Activated T-helper 1 cell treated with Interleukin-2 at 50 U/mL for 16 hours (primary cell): ENCODE measurements at places on chromosomes 4 and X.

- DNase-seq, result no peak
Observed at GRCh38 chr4:74623041-74623440, 171.3 kb downstream of the BTC start.

DNA sequence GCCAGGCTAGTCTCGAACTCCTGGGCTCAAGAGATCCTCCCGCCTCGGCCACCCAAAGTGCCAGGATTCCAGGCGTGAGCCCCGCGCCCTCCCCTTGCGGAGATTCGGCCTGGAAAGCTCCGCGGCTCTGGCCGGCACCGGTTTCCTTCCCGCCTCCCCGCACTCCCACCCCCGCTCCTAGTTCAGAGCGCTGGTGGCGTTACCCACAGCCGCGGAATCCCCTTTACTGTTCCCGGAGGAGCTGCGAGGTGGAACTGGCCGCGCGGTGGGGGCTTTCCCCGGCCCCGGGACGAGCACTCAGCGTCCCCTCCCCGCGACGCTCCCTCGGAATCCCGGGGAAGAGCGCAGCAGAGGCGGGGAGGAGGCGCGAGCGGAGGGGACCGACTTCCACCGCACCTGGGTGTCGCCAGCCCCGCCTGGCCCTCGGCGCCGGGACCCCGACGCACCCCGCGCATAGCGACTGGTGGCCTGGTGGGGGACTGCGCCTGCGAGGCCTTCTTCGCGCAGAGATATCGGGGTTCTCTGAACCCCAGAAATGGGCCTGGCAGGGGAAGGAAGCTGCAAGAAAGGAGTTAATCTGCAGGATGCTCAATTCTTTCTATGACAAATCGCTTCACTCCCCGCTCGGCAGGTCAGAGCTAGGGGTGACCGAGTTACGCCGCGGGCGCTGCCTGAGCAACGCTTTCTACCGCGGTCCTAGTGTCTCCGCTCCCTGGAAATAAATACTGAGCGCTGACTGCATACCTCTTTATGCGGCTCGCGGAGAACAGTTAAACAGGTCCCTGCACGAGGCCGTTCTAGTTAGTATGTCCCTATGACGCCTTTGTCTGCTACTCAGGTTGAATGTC, 14.6 kb upstream of the SLC25A4 start:
- DNase-seq, result no peak

- no peak for DNase-seq
Observed at GRCh38 chrX:10617999-10618351, 2.4 kb downstream of the MID1 start.

DNA sequence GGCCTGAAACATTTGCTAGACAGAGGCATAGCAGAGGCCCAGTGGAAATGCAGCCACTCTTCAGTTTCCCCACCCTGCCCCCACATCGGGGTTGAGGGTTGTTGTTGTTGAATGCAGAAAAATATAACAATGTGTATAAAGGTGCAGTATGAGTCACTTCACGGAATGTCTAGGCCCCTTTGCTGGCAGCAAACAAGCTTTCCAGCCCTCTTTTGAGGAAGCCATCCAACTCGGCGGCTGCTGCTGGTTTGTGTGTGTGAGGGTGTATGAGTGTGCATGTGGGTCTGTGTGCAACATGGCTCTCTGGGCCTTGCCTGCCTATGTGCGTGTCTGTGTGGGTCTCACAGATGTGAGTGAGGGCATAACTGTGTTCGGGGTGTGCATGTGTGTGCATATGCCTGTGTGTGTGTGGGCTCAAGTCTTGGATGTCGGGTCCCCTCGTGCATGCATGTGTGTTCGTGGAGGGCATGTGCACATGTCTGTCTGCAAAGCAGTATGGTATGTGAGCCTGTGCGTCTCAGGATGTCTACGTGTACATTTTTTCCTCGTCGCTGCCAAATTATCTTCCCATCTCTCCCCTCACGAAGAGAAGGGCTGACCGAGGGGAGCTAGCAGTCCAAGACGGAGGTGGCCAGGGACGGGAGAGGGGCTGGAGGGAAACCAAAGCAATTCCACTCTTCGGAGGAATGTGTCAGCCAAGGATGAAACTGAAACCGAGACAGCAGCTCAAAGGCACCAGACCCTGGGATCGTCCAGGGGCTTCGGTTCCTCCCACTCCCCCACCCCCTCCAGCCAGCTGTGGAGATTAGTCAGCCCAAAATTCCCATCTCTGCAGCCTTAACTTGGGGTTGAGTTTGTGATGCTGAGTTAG, 8.4 kb upstream of the ELF4 start:
- DNase-seq, result no peak

DNA sequence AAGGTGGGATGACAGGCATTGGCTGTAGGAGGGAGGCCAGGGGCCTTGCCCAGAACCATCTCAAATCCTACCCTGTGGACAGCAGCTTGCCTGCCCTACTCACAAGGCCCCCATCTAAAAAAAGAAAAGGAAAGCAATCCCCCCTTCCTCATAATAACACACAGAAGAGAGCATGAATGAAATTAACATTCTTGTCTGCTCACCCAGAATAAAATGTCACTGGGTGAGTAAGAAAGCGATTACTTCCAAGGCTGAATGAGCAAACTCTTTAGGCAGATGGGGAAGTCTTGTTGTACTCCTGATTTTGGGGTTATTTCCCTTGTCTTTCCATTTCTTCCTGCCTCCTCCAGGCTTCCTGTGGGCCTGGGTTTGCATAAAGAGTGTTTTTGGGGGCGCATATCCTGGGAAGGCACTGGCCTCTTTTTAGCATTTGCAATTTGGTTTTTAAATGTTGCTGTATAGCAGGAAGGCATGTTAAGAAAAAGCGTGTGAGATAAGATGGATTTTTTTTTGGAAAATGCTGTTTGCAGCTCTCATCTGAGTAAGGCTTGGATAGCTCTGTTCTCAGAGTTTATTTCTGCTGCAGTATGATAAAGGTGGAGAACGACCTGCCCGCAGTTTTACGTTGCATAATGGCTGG, 248.3 kb upstream of the GATB start:
- DNase-seq, result no peak

DNA sequence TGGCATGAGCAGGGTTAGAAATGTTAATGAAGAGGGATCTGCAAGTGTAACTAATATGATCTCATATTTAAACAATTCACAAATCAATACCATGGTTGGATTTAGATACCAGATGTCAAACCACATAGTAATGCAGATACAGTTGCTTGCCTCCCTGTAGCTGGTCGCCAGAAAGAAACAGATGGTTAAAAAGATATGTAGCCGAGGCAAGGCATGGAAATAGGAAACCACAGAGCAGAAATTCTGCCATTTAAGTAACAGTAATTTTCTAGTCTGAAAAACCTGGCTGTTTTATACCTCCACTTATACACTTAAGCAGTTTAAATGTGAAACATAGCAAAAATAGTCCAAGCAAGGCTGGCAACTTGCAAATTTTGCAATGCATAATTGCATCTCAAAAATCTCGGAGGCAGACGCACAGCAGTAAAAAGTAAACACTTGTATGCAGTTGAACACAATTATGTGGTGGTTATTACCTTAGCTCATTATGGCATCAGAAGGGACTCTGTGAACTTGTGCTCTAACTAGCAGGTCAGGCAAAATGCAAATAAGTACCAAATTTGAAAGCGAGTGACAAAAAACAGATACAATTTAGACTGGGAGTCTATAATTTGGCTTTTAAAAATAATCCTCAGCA, 126.8 kb downstream of the NAA11 start:
- no peak for DNase-seq

- DNase-seq, result no peak
Observed at GRCh38 chrX:105695451-105695850, 126.9 kb upstream of the NRK start.

GRCh38 chr4:52912608-52913007, 50.5 kb downstream of the RASL11B start:
- no peak for DNase-seq

- DNase-seq, result no peak
Observed at GRCh38 chrX:106178826-106179225, 10.7 kb downstream of the PWWP3B start.

DNA sequence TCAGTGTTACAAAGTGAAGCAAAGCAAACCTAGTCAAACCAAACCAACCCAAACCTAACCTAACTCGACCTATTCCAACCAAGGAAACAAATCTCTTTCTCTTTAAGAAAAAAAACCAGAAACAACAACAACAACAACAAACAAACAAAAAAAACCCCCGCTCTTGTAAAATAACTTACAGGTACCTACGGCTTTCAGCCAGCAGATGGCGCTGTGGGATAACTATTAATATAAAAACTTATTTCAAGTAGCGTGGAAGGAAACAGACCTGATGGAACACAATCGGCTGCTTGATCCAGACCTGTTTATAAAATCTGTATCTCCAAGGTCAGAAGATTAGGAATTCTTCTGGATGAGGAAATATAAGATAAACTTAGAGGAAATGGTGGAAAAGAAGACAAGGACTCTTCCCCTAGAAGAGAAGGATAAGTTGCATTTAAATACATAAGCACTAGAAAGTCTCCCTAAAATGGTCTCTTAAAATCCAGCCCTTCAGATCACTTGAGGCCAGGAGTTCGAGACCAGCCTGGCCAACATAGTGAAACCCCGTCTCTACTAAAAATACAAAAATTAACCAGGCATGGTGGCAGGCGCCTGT, 34.4 kb upstream of the CDKL5 start:
- DNase-seq, result peak; percentile 39

DNA sequence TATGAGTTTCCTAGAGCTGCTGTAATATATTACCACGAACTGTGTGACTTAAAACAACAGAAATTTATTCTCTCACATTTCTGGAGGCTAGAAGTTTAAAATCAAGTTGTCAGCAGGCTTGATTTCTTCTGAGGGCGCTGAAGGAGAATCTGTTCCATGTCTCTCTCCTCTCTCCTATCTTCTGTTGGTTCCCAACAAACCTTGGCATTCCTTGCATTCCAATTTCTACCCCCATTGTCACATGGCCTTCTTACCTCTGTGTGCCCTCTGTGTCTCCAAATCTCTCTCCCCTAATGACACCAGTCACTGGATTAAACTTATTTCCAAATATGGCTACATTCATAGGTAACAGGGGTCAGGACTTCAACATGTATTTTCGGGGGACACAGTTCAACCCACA, 672.7 kb downstream of the RPA4 start:
- no peak for DNase-seq

- no peak for DNase-seq
Observed at GRCh38 chr4:93409035-93409434, 419.5 kb upstream of the ATOH1 start.
